CD4-positive, alpha-beta T cell treated with Interferon gamma for 1 hour (primary cell): ENCODE measurements at places on chromosomes 7 and 10.

DNA sequence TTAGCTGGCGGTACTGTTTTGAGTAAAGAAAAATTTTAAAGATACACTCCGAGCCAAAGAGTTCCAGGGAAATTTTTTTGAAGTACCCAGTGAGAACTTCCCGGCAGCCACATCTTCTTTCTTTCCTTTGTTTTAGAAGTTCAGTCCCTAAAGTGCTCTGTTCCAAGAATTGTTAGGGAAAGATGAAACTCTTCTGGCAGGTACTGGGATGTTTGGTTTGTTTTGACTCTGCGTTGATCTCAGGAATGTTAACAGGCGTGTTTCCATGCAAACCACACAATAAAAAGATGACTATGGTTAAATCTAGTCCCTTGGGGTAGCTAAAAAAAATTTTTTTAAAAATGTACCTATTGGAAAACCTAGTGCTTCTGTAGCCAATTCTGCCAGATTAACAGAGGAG is 224.7 kb upstream of the PHYHIPL start:
- no peak for DNase-seq

DNA sequence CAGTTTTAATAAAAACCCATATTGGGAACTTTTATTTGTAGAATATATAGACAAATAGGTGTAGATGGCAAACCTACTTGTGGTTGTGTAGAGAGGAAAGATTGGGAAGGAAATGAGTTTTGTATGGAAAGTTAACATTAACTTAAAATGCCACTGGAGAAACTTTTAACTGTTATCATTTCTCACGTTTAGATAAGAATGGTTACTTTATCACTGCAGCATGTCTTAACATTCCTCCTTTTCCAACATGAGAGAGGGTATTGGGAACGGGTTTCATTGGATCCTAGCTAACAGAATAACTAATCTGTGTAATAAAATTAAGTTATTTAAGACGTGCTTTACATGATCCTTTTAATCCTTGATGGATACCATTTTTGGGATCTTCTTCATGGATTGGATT is 1.8 kb downstream of the LUC7L2 start:
- no peak for DNase-seq

DNA sequence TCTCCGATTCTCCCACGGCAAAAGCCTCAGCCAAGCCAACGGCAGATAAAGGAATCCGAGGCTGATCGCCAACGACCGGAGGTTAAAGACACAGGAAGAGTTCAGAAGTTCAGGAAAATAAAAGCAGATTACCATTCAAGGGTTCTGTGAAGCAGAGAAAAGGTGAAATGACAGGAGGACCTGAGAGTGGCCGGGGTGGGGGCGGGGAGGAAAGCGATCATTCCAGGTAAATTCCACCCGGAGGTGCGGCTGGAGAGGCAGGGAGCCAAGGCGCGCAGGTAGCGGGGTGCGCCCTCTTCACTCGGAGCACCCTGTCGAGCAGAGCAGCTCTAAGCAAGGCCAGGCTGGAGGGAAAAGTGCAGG is 35.3 kb upstream of the SEPHS1 start:
- no peak for DNase-seq

DNA sequence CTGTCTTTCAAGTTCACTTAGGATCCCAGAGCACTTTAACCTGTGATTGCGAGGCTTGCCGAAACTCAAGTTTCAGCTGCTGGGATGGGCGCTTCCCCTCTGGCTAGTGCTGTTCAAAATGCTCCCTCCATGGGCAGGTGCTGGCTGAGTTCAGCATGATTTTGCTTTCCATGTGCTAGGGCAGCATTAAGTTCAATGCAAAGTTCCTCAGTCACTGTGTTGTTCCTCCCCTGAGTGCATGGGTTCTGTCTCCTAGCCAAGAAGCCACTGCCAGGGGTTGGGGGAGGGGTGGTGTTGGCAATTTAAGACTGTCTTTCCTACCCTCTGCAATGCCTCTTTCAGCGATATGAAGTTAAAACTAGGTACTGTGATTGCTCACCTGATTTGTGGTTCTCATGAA is 56.5 kb upstream of the HELLS start:
- no peak for DNase-seq

GRCh38 chr10:43160921-43161255 is 22.6 kb downstream of the CSGALNACT2 start:
- DNase-seq: no peak

- no peak for DNase-seq
Measured at GRCh38 chr7:133742709-133743538, 384.2 kb upstream of the LRGUK start.

GRCh38 chr10:3787816-3788215 is 2.8 kb upstream of the KLF6 start:
- no peak for DNase-seq

DNA sequence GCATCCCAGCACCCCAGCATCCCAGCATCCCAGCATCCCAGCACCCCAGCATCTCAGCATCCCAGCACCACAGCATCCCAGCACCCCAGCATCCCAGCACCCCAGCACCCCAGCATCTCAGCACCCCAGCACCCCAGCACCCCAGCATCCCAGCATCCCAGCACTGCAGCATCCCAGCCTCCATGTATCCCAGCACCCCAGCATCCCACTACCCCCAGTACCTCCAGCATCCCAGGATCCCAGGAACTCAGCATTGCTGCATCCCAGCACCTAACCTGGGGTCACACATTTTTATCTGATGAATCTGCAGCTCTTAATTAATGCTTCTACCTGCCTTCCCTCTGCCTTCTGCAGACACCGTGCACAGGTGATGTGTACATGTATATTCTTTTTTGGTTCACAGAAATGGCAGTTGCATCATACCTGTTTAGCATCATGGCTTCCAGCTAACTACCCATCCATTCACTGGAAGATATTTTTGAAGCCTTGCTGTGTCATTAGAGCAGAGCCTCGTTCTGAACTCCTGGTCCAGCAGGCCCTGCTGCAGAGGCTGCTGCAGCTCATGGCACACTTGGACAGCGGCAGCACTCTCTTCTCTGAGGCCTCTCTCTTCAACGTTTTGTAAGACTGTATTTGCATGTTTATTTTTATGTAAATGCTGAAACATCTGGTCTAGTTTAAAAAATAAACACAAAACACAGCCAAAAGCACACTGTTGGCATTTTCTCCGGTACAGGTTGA is 4.6 kb upstream of the CFAP46 start:
- no peak for DNase-seq

- no peak for DNase-seq
Measured at GRCh38 chr7:158856883-158857668, 718 bp downstream of the DYNC2I1 start.

- no peak for DNase-seq
Measured at GRCh38 chr10:103397191-103397825, 882 bp downstream of the PDCD11 start.
